ENCODE measurements at places on chromosomes 5 and 9.

GRCh38 chr9:75907329-75907728 lies 16.9 kb downstream of the PCSK5 start:
- DNase-seq = no peak

- DNase-seq = no peak
Measured at GRCh38 chr5:113663879-113664541, 150.5 kb downstream of the YTHDC2 start.

DNA sequence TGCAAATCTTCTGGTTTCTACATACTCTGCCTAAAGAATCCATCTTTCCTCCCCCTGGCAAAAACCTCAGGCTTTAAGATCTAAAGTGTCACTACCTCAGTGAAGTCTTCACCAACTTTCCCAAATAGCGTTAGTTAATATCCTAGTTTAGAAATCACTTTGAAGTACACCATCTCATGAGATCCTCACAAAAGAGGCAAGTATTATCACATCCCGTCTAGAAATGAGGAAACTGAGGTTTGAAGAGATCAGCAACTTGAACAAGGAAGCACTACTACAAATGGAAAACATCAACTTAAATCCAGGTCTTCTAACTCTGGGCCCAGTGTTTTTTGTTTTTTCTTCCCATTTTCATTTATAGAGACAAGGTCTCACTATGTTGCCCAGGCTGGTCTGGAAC lies 4.6 kb downstream of the AP3B1 start:
- DNase-seq = no peak

DNA sequence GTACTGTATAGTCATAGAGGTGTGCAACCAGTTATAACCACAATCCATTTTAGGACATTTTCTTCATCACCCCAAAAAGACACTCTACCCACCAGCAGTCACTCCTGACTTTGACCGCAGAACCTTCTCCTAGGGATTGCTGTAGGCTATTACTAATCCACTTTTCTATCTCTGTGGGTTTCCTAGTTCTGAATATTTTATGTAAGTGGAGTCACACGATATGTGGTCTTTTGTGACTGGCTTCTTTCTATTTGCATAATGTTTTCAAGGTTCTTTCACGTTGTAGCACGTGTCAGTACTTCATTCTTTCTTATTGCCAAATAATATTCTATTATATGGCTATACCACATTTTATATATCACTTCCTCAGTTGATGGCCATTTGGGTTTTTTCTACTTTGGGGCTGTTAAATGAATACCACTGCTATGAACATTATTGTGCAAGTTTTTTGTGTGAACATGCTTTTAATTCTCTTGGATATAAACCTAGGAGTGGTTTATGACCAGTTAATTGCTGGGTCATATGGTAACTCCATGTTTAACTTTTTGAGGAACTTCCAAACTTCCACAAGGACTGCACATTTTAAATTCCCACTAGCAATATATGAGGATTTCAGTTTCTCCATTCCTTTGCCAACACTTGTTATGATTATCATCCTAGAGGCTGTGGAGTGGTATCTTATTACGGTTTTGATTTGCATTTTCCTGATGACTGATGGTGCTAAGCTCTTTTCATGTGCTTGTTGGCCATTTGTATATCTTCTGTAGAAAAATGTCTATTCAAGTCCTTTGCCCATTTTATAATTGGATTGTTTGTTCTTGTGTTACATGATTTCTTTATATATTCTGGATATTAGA lies 37.8 kb downstream of the MRRF start:
- DNase-seq = no peak

DNA sequence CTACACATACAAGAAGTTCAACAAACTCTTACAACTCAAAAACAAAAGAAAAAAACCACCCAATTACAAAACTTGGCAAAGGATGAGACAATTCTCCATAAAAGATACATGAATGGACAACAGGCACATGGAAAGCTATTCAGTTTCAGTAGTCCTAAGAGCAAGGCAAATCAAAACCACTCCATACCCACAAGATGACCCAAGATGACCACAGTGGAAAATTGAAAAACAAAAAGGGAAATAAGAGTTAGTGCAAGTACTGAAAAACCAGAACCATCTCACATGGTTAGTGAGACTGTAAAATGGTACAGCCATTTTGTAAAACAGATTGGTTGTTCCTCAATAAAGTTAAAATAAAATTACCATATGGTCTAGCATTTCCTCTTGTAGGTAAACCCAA lies 287.1 kb upstream of the CDH9 start:
- DNase-seq = no peak

GRCh38 chr9:137555179-137555578 lies 3.5 kb downstream of the MRPL41 start:
- DNase-seq = no peak

GRCh38 chr5:88944751-88945531 lies 62.0 kb upstream of the MEF2C start:
- no peak for DNase-seq

GRCh38 chr5:103397739-103398581 lies 139.4 kb downstream of the MACIR start:
- no peak for DNase-seq

DNA sequence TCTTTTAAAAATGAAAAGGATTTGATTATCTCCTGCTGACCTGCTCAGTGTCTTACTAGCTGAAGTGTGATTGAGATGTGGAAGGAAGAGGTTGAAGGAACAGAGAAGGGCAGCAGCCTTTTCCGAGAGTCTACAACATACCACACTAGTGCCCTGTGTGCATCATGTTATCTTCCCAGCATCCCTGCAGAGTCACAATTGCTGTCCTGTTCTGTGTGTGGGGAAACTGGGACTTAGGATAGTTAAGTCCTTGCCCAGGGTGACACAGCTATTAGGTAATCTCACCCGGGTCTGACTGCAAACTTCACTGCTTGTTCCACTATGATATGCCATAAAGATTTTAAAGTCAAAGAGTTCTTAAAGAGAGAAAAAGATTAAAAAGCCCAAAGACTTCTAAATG lies 55.8 kb downstream of the FAM78A start:
- DNase-seq = no peak

DNA sequence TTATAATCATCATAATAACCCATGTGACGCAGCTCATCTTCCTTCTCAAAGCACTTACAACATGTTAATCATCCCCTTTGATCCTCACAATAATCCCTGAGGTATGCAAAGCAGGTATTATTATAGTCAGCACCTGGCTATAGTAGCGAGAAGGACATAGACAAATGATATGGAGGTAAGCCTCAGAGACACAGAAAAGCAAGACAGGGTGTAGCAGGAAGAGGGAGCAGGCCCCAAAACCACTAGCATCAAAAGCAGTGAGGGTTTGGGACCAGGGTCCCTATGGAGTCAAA lies 139.2 kb upstream of the SLC30A5 start:
- DNase-seq = no peak

GRCh38 chr5:67163231-67163756 lies 33.3 kb downstream of the CD180 start:
- DNase-seq = no peak

GRCh38 chr5:55868846-55869245 lies 17.7 kb downstream of the IL31RA start:
- DNase-seq = no peak

GRCh38 chr5:177427211-177427822 lies 841 bp downstream of the GRK6 start:
- no peak for DNase-seq

- DNase-seq = no peak
Measured at GRCh38 chr5:149432911-149433401, 53.9 kb upstream of the IL17B start.

- DNase-seq = no peak
Measured at GRCh38 chr5:132456296-132456986, 34.1 kb downstream of the IRF1 start.

- DNase-seq = no peak
Measured at GRCh38 chr5:135821802-135822201, 12.7 kb upstream of the SLC25A48 start.

DNA sequence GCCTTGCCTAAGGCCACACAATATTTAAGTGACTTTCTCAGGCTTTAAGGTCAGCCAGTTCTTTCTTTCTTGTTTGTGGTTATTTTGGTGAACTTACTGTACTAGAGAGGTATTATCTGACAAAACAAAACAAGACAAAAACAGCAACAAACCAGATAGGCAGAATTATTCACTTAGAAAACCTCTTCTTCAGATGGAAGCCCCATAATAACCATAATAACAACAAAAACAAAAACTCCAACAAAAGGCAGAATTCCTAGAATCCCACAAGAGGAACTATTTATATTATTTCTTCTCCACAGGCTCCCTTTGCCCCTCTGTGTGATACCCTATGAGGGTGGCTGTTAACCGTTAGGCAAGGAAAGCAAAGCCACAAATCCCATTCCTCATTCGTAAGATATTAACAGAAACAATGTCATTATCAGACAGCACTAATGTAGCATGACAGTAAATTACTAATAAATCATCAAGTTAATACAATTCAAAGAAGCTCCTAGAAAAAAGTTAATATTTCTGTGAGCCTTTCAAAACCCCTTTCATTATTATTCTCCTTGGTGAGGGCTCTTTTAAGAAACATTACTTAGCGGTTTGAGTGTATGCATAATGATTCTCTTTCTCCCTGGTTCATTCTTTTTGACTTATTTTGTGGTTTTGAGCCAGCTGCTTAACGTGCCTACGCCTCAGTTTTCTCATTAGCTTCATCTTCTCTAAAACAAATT lies 274.9 kb downstream of the EFNA5 start:
- no peak for DNase-seq

DNA sequence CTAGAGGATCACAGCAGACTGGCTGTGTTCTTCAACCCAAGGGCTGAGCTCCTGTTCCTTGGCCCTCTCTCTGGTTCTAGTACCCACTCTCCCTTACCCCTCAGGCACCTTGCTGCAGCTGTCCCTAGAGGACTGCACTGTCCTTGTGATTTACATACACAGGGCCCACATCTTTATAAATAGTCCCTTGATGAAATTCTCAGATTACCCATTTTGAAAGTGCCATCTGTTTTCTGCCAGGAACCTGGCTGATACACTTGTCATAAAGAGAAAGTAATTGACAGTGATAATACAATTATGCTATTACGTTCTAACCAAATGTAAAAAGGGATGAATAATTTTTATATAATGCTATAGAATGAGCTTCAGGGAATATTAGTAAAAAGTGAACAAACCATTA lies 16.5 kb upstream of the SPARC start:
- no peak for DNase-seq

DNA sequence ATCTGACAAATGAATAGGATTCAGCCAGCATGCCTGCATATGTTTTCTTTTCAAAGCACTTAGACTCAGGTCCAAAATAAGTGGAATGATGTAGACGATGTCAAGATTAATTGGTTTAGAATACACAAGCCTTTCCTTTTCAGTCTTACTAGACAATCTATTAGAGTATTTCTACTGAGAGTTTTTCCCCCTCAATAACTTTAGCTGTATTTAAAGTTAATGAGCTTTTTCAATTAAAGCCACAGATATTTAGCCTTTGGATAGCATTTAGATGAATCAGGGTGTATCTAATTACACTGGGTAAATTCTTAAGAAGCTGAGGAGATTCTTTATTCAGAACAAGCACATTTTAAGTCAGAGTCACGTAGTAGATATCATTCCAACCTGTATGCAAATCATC lies 198.7 kb upstream of the MPDZ start:
- no peak for DNase-seq

- DNase-seq = no peak
Measured at GRCh38 chr9:20728493-20729220, 44.6 kb downstream of the FOCAD start.

- DNase-seq = no peak
Measured at GRCh38 chr9:89600831-89601230, 4.0 kb upstream of the GADD45G start.

- no peak for DNase-seq
Measured at GRCh38 chr9:83023151-83023550, 39.8 kb downstream of the RASEF start.

DNA sequence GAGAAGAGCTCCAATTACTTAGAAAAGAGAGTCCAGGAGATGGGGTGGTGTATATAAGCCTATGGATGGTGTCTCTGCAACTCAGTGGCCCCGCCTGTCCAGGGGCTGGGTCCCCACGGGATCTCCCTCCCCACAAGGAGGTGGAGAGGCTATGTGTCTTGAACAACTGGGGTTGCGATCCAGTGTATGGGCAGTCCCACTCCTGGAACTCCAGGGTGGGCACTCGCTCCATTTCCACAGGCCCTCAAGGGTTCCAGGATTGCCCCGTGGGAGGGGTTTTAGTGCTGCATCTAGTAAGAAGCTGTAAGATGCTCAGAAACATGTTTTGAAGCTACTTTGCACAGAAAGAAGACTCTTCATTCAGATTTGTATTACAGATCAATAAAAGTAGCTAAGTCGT lies 558 bp upstream of the SMAD5 start:
- DNase-seq = no peak

GRCh38 chr5:54946306-54946819 lies 39.0 kb downstream of the ESM1 start:
- DNase-seq = no peak

GRCh38 chr9:22215521-22215920 lies 206.4 kb upstream of the CDKN2B start:
- no peak for DNase-seq

DNA sequence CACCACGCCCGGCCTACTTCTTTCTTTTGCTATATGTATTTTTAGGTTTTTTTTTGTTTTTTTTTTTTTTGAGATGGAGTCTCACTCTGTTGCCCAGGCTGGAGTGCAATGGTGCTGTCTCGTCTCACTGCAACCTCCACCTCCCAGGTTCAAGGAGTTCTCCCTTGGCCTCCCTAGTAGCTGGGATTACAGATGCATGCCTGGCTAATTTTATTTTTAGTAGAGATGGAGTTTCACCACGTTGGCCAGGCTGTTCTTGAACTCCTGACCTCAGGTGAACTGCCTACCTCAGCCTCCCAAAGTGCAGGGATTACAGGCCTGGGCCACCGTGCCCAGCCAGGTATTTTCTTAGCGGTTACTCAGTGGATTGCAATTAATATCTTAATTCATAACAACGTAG lies 23.9 kb upstream of the C5orf24 start:
- DNase-seq = no peak

DNA sequence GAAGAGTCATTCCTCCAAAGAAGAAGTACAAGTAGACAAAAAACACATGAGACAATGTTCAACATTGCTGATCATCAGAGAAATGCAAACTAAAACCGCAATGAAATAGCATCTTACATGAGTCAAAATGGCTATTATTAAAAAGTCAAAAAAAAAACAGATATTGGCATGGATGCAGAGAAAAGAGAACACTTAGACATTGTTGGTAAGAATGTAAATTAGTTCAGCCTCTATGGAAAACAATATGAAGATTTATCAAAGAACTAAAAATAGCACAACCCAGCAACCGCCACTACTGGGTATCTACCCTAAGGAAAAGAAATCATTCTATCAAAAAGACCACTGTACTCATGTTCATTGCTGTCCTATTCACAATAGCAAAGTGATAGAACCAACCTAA lies 157.5 kb downstream of the CHSY3 start:
- DNase-seq = no peak
